T follicular helper cell (primary cell): ENCODE measurements at places on chromosomes 2 and 18.

DNA sequence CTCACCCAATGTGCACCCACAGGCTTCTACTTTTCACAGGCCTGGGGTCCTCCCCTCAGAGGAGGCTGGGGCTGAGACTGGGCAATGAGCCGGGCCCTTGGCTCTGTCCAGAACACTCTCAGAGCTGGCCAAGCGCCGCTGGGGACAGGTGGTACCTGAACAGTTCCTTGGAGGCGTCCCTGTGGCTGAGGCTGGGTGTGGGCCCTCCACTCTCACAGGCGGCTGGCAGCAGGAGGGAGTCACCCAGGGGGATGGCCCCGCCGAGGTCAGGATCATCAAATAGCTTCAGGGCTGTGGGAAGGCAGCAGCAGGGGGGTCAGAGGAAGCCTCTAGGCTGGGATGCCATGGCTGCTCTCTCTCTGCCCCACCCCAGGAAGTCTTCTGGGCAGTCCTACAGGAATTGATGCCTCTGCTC is 27.1 kb downstream of the HS1BP3 start:
- no peak for DNase-seq

DNA sequence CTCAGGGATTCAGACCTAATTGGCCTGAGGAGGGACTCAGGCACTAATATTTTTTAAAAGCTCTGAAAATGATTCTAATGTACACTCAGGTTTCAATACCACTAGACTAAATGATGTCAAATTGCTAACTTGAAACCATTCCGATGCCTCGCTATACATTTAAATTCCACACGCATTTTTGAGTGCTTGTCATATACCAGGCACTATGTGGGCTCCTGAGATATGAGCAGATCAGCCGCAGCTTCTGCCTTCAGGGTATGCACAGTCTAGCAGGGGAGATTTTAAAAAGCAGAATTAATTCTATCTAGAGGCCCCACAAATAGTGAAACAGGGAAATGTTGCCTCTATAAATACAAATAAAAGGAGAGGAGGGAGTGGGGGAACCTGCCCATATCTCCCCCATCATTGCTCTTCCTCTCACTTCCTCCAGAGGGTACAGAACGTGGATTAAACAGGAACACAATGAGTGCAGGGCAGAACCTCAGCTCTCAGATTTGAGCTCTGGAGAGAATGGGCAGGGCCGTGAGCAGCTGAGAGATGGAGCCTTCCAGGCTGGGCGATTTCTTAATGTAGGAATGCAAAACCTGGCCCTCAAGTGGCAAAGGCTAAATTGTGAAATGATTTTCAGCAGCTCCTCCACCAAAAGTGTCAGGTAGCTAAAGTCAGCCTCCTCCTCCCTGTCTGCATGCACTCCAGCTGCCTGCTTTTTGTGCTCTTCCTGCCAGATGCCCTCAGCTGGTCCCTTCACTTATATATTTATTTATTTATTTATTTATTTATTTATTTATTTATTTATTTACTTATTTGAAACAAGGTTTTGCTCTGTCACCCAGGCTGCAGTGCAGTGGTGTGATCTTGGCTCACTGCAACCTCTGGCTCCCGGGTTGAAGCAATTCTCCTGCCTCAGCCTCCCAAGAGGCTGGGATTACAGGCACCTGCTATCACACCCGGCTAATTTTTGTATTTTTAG is 24.6 kb upstream of the LBH start:
- DNase-seq: no peak

DNA sequence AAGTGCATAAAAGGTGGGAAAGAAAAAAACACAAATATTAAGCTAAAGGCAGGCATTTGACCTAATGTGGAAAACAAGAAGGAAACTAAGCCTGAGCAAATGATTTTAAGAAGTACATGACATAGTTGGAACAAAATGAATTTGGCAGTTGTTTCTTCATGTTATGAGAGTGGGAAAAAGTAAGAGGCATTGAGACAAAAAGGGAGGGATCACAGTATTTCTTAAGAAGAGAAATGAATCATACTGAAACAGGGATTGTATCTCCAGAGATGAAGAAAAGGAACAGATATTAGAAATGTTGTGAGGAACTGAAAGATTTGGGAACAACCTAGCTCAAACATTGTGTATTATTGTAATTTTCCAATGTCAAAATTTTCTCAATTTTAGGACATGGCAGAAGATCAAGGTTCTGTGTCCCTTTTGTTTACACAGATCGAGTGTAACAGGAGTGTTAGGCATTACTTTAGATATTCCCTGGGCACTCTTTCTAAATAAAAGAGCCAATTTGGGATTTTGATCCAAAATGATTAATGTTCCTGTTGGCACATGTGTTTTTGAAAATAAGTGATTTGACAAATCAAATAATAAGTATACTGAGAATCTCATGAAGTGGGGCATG is 98.6 kb downstream of the CALCRL start:
- no peak for DNase-seq

DNA sequence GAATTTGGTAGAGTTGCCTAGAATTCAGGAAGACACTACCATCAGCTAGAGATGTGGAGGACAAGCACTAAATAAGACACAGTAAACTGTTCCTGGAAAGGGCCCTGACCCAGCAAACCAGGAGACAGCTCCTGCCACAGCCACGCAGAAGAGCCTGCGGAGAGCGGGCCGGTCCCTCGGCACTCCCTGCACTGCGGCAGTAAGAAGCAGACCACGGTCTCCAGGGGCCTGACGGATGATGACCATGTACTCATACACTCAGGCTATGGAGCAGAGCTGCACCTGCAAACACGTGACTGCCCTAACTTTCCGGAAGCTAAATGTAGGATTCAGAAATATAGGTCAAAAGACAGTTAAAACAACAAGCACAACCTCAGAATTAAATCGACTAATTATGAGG is 72.9 kb downstream of the ZNF516 start:
- no peak for DNase-seq

GRCh38 chr2:189057316-189057715 is 83.1 kb downstream of the COL3A1 start:
- no peak for DNase-seq

- DNase-seq: no peak
These were observed 177.8 kb downstream of the EIPR1 start for GRCh38 chr2:3199627-3200345.

DNA sequence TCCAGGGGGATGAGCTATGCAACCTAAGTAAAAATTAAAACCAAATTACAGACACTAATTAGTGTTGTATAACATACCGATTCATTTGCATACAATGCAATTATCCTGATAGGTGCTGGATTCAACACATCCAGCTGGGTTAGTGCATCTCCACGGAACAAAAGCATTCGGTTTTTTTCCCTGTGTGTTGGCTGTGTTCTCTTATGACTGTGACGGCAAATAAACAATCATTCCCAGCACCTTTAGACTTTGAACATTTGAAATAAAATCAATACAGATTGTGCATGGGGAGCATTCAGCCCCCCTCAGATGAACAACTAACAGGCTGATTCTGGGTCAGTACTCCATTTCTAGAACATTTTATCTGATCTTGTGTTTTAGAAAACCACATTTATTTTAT is 22.7 kb downstream of the FAM124B start:
- no peak for DNase-seq

DNA sequence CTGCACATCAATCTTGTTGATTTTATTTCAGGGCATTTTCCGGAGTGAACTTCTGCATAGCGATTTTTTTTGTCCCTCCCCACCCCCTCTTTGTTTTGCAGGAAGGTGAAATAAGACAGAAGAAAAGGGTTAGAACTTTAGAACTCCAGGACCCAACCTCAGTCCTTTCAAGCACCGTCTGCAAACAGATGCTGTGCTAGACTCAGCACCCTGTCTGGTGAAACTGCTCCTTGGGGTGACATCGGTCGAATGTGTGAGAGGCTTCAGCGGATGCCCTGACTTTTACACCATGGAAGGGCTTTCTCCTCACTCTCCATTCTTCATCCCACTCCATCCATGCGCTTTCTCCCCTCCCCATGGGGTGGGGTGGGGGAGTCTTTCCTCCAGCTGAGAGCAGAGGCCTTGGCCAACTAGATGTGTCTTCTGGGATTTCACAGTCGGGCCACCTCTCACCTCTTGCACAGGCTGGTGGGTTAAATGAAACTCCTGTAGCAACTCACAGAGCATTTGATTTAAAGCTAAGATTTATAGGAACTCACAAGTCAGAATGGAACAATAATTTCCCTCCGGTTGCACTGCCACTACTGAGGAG is 43.3 kb upstream of the EDAR start:
- DNase-seq: peak; percentile 31

DNA sequence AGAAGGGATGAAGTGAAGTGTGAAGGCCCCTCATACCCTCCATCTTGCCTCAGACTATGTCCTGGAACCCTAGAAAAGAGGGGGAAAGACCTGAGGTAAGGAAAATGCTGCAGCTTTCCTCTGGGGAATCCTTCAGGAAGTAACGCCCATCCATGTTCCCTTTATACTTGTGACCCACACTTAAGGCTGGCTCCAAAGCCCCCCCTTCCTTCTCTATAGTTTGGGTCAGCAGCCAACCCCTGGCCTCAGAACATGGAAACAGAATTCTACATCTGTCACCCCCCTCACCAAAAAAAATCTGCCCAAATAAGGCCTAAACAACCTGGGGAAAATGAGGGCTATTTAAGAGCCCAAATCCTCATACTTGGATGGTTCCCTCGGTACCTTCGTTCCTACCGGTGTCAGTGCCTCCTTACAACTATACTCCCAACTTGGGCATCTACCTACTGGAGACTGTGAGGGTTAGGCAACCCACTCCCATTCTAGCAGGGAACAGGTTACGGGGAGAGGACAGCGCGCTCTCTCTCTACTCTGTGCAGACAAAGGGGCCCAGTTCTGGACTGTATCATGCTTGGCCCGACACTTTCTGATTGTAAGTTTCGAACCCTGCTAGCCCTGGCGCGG is 689 bp downstream of the OST4 start:
- DNase-seq: no peak

DNA sequence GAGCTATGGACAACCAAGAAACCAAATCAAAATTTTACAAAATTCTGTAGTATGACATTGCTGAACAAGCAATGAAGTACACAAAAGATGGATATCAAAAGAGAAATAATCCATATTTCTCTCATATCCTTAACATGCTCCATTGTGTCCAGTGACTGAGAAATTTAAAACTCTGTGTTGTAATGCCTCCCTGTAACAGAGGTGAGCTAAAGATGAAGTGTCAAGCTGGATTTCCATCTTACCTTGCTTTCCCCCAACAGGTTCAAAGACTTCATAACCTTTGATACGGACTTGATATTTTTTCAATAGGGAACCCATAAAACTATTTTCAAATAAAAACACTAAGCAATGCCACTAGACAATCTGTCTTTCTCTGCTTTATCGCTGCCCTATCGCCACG is 95.7 kb upstream of the SERTAD2 start:
- no peak for DNase-seq

GRCh38 chr2:49770919-49771318 is 616.6 kb upstream of the FSHR start:
- no peak for DNase-seq

DNA sequence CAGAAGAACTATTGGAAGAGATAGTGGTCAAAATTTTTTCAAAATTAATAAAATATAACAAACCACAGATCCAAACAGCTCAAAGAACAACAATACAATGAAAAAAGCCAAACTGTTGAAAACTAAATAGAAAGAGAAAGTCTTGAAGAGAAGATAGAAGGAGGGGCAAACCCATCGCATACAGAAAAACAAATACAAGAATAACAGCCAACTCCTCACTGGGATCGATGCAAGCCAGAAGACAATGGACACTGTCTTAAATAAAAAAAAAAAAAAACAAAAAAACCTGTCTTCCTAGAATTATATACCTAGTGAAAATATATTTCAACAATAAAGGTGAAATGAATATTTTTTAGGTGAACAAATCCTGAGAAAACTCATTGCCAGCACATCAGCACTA is 34.1 kb upstream of the ARHGAP25 start:
- DNase-seq: no peak

DNA sequence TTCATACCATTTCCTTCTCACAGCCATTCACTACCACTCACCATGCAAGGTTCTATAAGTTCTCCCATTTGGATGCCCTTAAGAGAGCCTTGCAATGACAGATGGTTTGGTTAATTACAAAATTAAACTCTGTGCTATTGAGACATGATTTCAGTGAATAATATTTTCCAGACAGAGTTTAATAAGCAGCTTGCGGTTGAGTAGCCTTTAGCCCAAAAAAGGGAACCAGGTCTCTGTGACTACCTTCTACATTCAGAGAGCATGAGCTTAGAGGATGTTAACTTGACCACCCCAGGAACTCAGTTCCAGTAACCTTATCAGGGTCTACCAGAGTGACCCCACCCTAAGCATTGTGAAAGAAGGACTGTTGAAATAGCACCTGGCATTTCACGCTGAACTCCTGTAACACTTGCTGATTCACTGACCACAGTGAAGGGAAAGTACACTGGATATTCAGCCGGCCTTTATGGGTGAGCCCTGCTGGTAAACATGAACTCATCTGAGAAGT is 1173.1 kb upstream of the ZEB2 start:
- DNase-seq: no peak

GRCh38 chr2:151024696-151025251 is 236.9 kb downstream of the RBM43 start:
- no peak for DNase-seq

- DNase-seq: no peak
These were observed 24.8 kb downstream of the TTC27 start for GRCh38 chr2:32652555-32653209.

GRCh38 chr2:154681741-154682140 is 16.8 kb upstream of the KCNJ3 start:
- no peak for DNase-seq

DNA sequence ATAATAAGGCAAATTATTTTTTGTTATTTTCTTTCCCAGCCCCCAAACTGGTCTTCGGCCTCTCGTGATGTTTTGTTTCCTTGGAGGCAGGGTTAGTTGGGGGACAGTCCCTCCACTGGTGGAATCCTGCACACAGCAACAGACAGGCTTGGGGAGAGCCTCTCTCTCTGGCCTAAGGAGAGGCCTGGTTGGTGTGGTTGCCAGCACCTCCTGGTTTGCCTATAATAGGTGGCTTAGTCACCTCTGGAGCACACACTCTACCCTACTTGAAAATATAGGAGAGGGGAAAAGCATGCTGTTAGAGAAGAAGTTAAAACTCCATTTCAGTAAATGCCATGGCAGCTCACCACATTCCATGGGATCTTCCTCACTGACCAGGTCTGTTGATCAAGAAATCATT is 417.2 kb upstream of the MEIS1 start:
- DNase-seq: no peak

DNA sequence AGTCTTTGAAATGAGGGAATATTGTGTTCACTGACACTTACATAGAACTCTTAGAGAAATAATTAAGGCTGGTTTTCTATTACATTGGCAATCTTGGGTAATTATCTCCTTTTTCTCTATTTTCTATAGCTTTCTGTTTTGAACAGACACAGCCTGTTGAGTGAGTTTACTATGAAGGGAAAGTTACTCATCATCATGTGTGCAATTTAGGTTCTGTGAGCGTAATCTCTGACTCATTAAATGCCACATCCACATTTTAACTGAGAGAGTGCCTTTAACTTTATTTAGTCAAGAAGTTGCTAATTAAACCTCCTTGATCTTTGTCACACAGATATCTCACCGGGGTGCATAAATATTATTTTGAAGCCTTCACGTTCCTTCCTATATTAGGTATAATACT is 174.0 kb upstream of the SLC8A1 start:
- no peak for DNase-seq

- no peak for DNase-seq
These were observed 75.8 kb upstream of the TCF7L1 start for GRCh38 chr2:85057226-85057962.

GRCh38 chr2:55408098-55408882 is 11.4 kb downstream of the CCDC88A start:
- DNase-seq: no peak
